Natural killer cell treated with Interleukin-12 subunit alpha and Interleukin-12 subunit beta and Interleukin-15 and Interleukin-18, amount 100 ng/mL, for 72 hours (primary cell): ENCODE measurements at places on chromosomes 1 and 21.

DNA sequence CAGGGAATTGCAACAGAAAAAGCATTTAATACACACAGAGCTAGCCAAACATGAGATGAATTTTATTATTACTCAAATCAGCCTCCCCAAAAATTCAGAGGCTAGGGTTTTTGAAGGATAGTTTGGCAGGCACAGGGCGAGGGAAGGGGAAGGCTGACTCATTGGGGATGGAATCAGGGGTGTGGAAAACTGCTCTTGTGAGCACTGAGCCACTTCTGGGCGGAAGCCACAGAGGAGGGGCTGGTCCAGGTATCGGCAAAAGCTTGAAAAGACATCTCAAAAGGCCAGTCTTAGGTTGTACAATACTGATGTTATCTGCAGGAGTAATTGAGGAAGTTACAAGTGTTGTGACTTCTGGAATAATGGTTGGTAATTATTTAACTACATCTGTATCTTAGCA lies 109.4 kb downstream of the TLR5 start:
- H3K36me3 ChIP-seq, result no peaks in the 10 kb centered on the region
- peaks cover 4% of the 10 kb centered on the region for H3K27me3 ChIP-seq
- H3K4me1 ChIP-seq, result no peaks in the 10 kb centered on the region
- H3K4me3 ChIP-seq, result no peak overlapping the region

GRCh38 chr1:234582186-234582585 lies 27.8 kb downstream of the IRF2BP2 start:
- H3K27me3 ChIP-seq, result peaks cover 16% of the 10 kb centered on the region
- no peak overlapping the region for H3K27ac ChIP-seq
- DNase-seq, result no peak

- H3K4me1 ChIP-seq, result peaks cover 19% of the 10 kb centered on the region
- DNase-seq, result no peak
- H3K36me3 ChIP-seq, result peaks cover 5% of the 10 kb centered on the region
- H3K4me3 ChIP-seq, result no peak overlapping the region
These were observed 491 bp downstream of the PER3 start for GRCh38 chr1:7784492-7785071.

- H3K27me3 ChIP-seq, result no peaks in the 10 kb centered on the region
- H3K4me3 ChIP-seq, result no peak overlapping the region
- DNase-seq, result no peak
- no peak overlapping the region for H3K27ac ChIP-seq
These were observed 333.3 kb upstream of the PLXNA2 start for GRCh38 chr1:208577381-208577905.

DNA sequence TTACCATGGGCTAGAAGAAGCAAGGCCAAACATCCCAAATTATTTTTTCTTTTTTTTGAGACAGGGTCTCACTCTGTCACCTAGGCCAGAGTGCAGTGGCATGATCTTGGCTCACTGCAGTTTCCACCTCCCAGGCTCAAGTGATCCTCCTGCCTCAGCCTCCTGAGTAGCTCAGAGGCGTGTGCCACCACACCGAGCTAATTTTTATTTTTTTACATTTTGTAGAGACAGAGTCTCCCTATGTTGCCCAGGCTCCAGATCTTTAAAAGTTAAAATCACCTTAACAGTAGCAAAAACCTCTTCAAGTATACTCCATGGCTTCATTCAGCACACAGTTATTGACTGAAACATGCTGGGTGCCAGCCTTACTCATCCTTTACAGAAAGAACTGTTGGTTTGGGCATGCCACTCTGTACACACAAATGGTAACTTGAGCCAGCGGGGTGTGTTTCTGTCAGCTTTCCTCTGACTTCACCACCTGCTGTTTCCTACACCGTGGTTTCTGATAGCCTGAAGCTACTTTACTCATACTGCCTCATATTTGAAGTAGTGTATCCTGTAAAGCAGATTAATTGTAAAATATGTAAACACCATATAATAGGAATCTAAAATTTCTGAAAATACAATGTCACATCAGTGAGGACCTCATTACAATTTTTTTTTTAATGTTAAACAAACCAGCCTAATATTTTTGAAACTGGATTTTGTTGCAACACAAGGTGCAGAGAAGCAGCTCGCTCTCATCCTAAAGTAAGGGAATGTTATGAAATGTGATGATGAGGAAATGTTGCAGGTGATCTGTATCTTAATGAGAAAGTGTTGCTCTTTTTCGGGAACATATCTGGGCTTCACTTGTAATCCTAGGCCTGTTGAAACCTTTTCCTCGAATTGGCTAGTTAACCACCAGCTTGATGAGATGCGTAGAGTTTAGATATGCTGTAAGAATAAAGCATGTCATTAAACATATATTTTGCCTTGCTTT lies 113.9 kb downstream of the ATP5PO start:
- H3K4me3 ChIP-seq, result no peak overlapping the region
- no peaks in the 10 kb centered on the region for H3K27me3 ChIP-seq
- no peak for DNase-seq
- no peaks in the 10 kb centered on the region for H3K4me1 ChIP-seq

DNA sequence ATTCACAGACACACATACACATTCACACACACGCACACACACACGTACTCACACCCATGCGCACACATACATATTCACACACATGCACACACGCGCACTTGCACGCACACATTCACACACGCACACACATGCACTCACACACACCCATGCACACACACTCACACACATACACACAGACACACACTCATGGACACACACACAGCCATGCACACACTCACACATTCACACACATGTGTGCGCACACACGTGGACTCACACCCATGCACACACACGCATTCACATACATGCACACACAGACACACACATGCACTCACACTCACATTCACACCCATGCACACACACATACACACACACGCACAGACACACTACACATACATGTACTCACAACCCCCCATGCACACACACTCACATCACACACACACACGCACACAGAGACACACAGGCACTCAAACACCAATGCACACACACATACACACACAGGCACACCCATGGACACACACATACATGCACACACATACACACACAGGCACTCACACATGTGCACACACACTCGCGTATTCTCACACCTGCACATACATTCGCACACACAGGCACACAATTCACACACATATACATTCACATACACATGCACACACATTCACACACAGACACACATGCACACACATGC lies 589.1 kb downstream of the PTPRU start:
- peaks cover 10% of the 10 kb centered on the region for H3K27me3 ChIP-seq
- H3K27ac ChIP-seq, result no peak overlapping the region
- H3K4me3 ChIP-seq, result no peak overlapping the region
- H3K4me1 ChIP-seq, result no peaks in the 10 kb centered on the region
- DNase-seq, result no peak

GRCh38 chr1:36807262-36807661 lies 227.1 kb downstream of the GRIK3 start:
- no peak overlapping the region for H3K27ac ChIP-seq
- H3K4me1 ChIP-seq, result no peaks in the 10 kb centered on the region
- peaks cover 21% of the 10 kb centered on the region for H3K27me3 ChIP-seq
- DNase-seq, result no peak

GRCh38 chr1:61581251-61581650 lies 143.7 kb downstream of the TM2D1 start:
- no peak overlapping the region for H3K27ac ChIP-seq
- H3K4me1 ChIP-seq, result no peaks in the 10 kb centered on the region
- no peaks in the 10 kb centered on the region for H3K36me3 ChIP-seq
- no peak overlapping the region for H3K4me3 ChIP-seq

DNA sequence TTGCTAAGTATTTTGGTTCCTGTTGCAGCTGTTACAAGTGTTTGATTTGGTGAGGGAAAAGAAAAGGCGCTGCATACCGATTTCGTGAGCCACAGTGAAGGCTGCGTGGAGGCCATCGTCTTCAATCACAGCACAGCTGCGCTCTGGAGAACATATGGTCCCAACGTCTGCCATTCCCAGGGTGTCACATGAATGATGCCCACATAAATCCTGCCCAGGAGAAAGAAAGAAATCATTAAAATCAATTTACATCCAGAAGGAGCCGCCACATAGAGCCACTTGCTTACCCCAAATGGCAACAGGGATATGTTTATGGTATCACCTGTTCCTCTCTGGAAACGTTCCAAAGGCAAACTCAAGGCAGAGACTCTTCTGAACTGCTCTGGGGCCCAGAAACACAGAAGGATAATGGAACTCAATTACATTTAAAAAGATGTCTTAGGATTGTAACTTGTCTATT lies 12.2 kb downstream of the ADAMTS5 start:
- H3K27ac ChIP-seq, result no peak overlapping the region
- no peak for DNase-seq
- H3K4me1 ChIP-seq, result no peaks in the 10 kb centered on the region
- H3K4me3 ChIP-seq, result no peak overlapping the region

GRCh38 chr21:44454747-44455523 lies at the start of gene LRRC3:
Gene LRRC3, plus strand, starts transcription at chr21:44455510. Its CDS starts 1,135 bp downstream, at chr21:44456645.
- H3K27ac ChIP-seq, result no peak within 1 kb of the TSS
- peak; percentile 88 for DNase-seq
- H3K4me1 ChIP-seq, result no peaks in the 10 kb centered on the region
- peaks cover 15% of the 10 kb centered on the region for H3K27me3 ChIP-seq

DNA sequence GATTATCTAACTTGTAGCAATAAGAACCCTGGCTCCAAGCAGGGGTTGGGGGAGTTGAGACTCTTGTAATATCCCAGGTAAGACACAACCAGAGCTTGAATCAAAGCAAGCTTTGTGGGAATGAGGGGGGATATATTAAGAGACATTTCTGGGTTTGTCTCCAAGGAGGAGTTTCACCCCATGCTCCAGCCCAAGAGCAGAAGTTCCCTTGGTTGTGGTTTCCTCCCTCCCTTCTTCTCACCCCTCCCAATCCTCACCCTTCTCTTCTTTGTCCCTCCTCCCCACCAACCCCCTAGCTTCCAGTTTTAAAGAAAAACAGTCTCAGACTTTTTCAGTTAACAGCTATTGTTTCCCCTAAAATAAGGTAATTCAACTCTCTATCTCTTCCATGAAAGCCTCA lies 11.9 kb downstream of the TRAF3IP3 start:
- H3K27ac ChIP-seq, result no peak overlapping the region
- H3K4me1 ChIP-seq, result peaks cover 43% of the 10 kb centered on the region
- no peak overlapping the region for H3K4me3 ChIP-seq
- no peak for DNase-seq

DNA sequence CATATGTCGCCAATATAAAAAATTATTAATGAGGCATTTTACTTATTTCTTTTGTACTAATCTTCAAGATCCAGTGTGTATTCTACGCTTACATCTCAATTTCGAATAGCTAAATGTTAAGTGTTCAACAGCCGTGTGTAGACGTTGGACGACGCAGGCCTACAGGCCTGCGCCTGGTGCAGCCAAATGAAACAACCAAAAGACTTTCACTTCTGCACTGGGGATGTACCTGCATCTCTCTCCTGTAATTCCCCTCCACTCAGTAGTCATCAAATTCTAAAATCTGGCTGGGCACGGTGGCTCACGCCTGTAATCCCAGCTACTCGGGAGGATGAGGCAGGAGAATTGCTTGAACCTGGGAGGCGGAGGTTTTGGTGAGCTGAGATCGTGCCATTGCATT lies 76.8 kb upstream of the HNRNPU start:
- peaks cover 3% of the 10 kb centered on the region for H3K27me3 ChIP-seq
- no peak overlapping the region for H3K27ac ChIP-seq
- H3K36me3 ChIP-seq, result no peaks in the 10 kb centered on the region
- no peaks in the 10 kb centered on the region for H3K4me1 ChIP-seq

GRCh38 chr1:3536420-3537195 lies 74.7 kb downstream of the MEGF6 start:
- no peak for DNase-seq
- H3K27ac ChIP-seq, result no peak overlapping the region
- no peak overlapping the region for H3K4me3 ChIP-seq

DNA sequence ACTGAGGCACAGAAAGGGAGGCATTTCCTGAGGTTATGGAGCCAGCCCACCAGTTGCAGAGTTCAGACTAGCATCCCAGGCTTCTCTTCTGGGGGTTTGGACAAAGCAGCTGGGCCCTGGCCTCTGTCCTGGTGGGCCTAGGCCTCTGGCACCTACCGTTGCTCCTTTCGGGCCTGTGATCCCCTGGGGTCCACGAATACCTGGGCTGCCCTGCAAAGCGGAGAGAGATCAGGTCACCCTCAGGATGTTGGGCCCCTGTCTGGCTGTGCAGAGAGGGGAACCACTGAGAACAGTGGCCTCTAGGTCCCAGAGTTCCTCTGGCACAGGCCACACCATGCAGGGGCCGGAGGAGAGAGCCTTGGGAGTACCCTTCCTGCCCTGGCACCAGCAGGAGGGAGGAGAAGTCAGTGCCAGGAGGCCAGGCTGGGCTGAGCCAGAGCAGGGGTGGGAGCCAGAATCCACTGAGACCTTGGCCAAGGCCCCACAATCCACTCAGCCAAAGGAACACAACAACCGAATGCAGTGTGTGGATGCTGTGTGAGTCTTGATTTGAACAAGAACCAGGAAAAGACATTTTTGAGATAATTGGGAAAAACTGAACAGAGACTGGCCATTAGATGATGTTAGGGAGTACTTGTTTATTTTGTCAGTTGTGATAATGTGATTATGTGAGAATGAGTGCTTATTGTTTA lies 8.9 kb downstream of the COL9A2 start:
- H3K4me3 ChIP-seq, result no peak overlapping the region
- H3K4me1 ChIP-seq, result no peaks in the 10 kb centered on the region
- H3K27me3 ChIP-seq, result no peaks in the 10 kb centered on the region
- no peak for DNase-seq
- H3K27ac ChIP-seq, result no peak overlapping the region

- H3K36me3 ChIP-seq, result no peaks in the 10 kb centered on the region
- H3K27me3 ChIP-seq, result no peaks in the 10 kb centered on the region
- H3K4me1 ChIP-seq, result no peaks in the 10 kb centered on the region
- no peak for DNase-seq
These were observed 15.2 kb downstream of the CHML start for GRCh38 chr1:241624935-241625334.

DNA sequence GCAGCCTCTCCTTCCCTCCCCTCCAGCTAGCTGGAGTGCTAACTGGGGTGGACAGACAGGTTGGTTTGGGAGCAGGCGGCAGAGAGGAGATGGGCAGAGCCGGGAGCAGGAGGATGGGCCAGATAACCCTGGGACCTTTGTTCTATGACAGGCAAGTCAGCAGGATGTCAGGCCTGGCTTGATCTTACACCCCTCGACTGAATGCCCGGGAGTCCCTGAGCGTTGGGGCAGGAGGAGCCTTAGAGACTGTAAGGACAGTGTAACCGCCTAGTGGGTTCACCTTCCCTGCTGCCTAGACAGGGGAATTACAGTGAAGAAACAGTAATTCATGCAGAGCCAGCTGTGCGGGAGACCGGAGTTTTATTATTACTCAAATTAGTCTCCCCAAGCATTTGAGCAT lies 60.2 kb downstream of the MDM4 start:
- H3K27me3 ChIP-seq, result no peaks in the 10 kb centered on the region
- peaks cover 9% of the 10 kb centered on the region for H3K36me3 ChIP-seq
- DNase-seq, result no peak
- H3K27ac ChIP-seq, result no peak overlapping the region
- no peak overlapping the region for H3K4me3 ChIP-seq
- H3K4me1 ChIP-seq, result peaks cover 16% of the 10 kb centered on the region

GRCh38 chr1:1381294-1381693 lies 6.3 kb upstream of the AURKAIP1 start:
- peaks cover under 1% of the 10 kb centered on the region for H3K36me3 ChIP-seq
- H3K27ac ChIP-seq, result no peak overlapping the region
- no peak overlapping the region for H3K4me3 ChIP-seq
- no peak for DNase-seq
- H3K27me3 ChIP-seq, result no peaks in the 10 kb centered on the region
- peaks cover 3% of the 10 kb centered on the region for H3K4me1 ChIP-seq

GRCh38 chr1:60841116-60842046 lies 241.0 kb upstream of the NFIA start:
- H3K36me3 ChIP-seq, result no peaks in the 10 kb centered on the region
- no peak overlapping the region for H3K27ac ChIP-seq
- H3K4me1 ChIP-seq, result no peaks in the 10 kb centered on the region
- H3K4me3 ChIP-seq, result no peak overlapping the region
- no peak for DNase-seq
- H3K27me3 ChIP-seq, result peaks cover 12% of the 10 kb centered on the region

- H3K4me3 ChIP-seq, result no peak overlapping the region
- H3K27me3 ChIP-seq, result no peaks in the 10 kb centered on the region
- peaks cover 22% of the 10 kb centered on the region for H3K4me1 ChIP-seq
- no peaks in the 10 kb centered on the region for H3K36me3 ChIP-seq
These were observed 440.5 kb downstream of the SMYD3 start for GRCh38 chr1:246066573-246066972.
